Renal cortex interstitium (tissue), 15 donors: ENCODE measurements at places on chromosomes 3 and 15. TPM values are rescaled to one million over a fixed set of nuclear protein-coding genes. Genes with fewer than 3 reads are reported as not detected.

DNA sequence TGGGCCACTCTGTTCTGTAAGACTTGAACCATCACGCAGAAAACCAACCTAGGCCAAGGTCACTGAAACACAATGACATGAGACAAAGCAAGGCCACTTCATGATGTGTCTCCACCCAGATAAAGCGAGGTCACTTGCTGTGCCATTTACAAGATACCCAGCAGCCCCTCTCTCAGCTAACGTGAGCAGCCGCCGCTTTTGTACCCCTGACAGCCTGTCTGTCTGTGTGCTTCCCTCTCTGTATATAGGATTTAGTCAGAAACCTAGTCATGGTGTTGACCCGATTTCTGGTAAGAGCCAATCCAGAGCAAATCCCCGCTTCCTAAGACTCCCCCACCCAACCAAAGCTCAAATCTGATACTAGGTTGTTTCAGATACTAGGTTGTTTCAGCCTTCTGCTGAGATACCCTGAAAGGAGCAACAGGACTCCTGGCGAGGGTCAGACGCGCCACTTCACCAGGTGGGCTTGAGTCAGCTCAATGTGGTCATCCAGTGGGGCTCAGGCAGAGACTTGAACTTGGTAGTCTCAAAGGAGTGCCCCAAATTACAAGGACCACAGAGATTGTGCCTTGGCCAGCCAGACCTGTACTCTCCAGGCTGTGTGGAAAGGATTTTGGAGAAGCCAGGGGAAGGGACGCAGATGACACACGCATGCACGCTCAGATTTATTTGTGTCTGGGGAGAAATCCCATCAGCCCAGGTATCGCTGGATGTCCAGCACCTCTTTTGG lies 3.1 kb upstream of the ZXDC start:
- DNase-seq = no peak

GRCh38 chr15:62125773-62126172 lies 39.3 kb downstream of the C2CD4B start:
- no peak for DNase-seq

GRCh38 chr3:20046556-20046955 lies 6.3 kb downstream of the KAT2B start:
- no peak for DNase-seq

DNA sequence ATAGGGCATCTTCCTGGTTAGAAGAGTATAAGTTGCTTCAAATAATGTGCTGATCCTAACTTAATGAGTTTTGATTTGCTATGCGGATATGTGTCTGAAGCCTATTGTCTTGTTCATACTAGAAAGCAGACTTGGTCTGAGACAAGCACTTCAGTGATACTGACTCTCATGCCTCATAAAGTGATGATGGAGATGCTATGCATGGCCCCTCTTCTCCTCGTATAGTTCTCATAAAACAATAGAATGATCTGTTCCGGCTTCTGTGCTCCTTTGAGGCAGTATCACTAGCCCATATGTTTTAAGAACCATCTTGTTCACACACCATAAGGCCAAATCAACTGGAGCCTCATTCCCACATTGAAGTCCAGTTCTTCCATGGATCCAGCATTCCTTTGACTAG lies 222.1 kb downstream of the LRTM1 start:
- no peak for DNase-seq

- DNase-seq = no peak
Observed at GRCh38 chr3:32412887-32413286, 21.2 kb downstream of the CMTM7 start.

Gene C3orf22
- 0.09 TPM for polyA plus RNA-seq

Gene HDC
- polyA plus RNA-seq = 0.56 TPM

Gene IL17RC
- polyA plus RNA-seq = 42.3 TPM

Gene THSD4
- 30.2 TPM for polyA plus RNA-seq
